ENCODE measurements at places on chromosomes 5 and 9.
A peak's percentile ranks its signal among the peaks of the same experiment; 100 is the strongest.

DNA sequence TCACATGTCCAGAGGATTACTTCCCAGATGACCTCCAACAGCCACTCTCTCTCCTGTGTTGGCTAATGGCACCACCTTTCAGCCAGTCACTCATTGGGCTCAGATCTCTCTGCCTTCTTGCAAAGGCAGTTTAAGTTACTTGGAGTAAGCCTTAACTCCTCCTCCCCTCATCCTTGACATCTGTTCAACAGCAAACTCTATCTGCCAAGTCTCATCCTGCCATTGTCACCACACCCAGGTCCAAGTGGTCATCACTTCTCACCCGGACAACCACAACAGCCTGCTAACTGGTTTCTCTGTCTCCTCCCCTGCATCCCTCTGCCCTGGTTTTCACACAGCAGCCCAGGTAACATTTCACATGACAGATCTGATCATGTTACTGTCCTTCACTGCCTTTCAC, 58.5 kb downstream of the DCP2 start:
- DNase-seq: no peak

GRCh38 chr5:151740336-151740942, 18.0 kb downstream of the ATOX1 start:
- no peak for DNase-seq

DNA sequence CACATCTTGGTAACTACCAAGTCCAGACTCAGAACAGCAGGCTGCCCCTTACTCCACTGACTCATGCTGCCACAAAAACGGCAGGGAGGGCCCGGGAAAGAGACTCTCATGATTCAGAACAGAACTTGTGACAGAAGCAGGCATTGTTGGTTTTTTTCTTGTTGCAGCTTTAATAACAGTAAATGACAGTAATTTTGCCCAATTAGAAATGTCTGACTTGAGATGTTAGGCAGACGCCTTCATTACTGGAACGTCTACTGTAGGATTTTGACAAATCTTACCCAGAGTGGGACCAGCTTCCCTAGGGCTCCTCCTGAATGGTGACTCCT, 77.9 kb downstream of the SEMA5A start:
- DNase-seq: no peak

- no peak for DNase-seq
Measured at GRCh38 chr5:169166078-169166477, 134.9 kb downstream of the SLIT3 start.

- no peak for DNase-seq
Measured at GRCh38 chr5:148858106-148858505, 31.7 kb downstream of the ADRB2 start.

DNA sequence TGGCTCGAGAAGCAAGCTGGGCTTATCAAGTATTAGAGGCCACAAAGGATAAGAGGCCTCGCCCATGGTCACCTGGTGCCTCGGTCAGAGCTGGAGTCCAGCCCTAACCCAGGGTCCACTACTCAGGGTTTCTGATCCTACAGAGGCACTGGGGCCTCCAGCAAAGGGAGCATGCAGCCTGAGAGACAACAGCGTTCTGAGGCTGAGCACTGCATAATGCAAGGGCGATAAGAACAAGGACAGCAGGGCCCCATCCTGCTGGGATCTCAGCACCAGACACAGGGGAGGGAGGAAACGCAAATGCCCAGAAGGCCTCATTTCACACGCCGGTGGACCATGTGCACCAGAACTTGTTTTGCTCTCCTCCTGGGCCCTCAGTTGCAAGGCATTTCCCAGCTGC, 63.0 kb downstream of the C5orf15 start:
- no peak for DNase-seq

GRCh38 chr5:3364433-3364832, 231.2 kb upstream of the IRX1 start:
- no peak for DNase-seq

DNA sequence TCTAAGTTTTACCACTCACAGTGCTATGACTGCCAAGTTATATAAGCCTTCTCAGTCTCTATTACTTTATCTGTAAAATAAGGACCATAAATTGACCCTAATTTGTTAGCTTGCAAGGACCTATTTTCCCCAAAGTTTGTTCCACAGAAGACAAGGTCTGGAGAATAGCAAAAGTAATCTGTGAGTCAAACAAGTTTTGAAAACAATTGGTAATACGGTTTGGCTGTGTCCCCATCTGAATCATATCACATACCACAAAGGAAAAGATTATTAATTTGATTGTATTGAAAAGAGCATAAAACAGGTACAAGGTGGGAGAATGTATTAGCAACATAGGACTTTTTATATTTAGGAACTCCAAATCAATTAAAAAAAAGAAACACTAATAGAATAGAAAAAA, 124.0 kb upstream of the TARS1 start:
- DNase-seq: no peak

DNA sequence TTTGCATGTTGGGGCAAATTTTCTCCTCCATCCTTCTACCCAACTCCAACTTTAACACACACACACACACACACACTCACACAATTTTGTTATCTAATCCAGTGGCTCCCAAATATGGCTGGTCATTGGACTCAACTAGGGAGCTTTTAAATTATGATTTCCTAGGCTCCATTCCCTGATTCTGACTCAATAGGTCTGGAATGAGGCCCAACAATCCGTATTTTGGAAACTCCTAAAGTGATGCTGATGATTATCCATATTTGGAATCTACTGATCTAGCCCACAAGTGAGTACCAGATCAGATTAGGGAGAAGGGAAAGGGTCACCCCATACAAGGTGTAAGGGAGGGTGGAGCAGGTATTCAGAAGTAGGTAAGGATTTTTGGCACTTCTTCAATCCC, 309.7 kb downstream of the TLE1 start:
- no peak for DNase-seq

DNA sequence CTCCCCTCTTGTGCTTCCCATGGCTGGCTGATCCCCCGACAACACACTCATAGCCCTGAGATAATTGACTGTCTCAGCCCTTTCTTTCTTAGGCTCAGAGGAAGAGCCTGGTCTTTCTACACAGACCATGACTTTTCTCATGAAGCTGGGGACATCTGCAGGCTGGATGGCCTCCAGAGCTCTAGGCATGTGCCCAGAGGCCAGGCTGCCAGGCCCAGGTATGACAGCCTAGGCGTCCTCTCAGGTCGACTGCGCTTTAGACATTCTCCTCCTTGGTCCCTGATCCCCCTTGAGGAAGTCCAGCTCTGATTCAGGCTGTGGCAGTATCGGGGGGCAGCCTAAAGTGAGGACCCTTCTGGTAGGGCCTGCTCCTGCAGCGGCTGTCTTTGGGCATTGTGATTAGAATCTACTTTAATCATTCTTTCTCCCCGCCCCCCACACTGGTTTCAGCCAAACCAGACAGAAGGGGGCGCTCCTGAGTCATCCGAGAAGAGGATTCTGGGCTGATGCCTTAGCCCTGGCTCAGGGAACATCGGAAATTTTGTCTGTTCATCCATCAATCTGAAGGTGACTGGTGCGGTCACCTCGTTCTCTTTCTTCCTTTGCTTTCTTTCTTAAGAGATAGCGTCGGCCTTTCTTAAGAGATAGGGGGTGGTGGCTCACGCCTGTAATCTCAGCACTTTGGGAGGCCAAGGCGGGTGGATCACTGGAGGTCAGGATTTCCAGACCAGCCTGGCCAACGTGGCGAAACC, 66.5 kb upstream of the HSPA9 start:
- no peak for DNase-seq

- DNase-seq: peak; percentile 76
Measured at GRCh38 chr9:23850242-23850689, 24.2 kb upstream of the ELAVL2 start.
